Activated naive CD4-positive, alpha-beta T cell (primary cell): ENCODE measurements at places on chromosomes 4 and X.
A peak's percentile ranks its signal among the peaks of the same experiment; 100 is the strongest.

GRCh38 chr4:139208404-139208945 is 31.5 kb upstream of the ELF2 start:
- DNase-seq = no peak

GRCh38 chr4:1293991-1294390 is 4.3 kb downstream of the MAEA start:
- no peak for DNase-seq

- no peak for DNase-seq
Measured at GRCh38 chr4:133565379-133565778, 416.3 kb downstream of the PCDH10 start.

GRCh38 chr4:121668368-121669162 is 28.2 kb downstream of the ANXA5 start:
- DNase-seq = no peak

DNA sequence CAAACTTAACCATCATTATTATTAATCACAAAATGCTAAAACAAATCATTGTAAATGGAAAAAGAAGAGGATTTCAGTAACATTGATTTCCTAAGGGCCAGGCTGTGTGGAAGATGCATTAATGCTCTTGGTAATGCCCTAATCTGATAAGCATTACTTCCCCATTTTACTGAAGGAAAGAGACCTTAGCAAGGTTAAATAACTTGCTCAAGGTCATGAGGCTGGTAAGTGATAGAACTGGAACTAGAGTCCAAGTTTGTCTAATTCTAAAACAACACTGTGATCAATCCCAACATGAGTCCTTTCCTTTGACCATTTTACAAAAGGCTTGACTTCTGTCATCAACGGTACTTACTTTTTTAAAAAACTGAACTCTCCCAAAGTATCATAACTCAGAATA is 32.6 kb downstream of the ADAMTS3 start:
- DNase-seq = no peak

GRCh38 chr4:174071595-174071994 is 211.9 kb downstream of the FBXO8 start:
- DNase-seq = no peak

DNA sequence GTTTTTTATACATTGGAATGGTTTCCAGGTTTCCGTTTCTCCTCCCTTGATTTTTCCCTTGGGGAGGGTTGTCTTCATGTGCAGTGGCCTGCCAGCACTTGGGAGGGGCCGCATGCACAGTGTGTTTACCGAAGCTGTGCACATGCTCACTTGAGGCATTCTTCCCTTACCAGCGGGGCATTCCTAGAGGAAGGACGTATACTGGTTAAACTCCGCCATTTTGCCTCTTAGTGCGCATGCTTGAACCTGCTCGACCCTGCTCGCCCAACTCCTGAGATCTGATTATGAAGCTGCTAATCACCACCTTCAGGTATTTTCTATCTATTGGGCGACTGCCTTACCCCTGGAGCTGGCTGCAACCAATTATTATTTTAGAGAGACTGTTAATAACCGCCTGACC is 76.2 kb downstream of the CXCL13 start:
- DNase-seq = no peak

DNA sequence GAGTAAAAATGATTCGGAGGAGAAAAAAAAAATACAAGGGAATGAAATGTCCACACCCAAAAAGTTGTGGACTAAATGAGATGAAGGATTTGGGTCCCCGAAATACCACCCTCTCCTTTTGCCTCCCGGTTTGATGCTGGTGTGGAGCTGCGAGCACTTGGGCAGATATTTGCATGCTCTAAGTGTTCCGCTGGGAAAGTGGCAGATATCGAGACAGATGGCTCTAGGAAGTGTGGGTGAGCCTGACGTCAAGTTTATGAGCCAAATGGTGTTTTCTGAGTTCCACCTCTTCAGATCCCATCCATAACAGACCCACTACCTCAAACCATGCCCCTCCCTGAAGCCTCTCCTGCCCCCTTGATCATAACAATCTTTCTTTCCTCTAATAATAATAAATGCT is 228.6 kb downstream of the QDPR start:
- no peak for DNase-seq

- no peak for DNase-seq
Measured at GRCh38 chr4:101792056-101792590, 1.6 kb downstream of the BANK1 start.

GRCh38 chrX:153554519-153555167 is 37.2 kb downstream of the ATP2B3 start:
- DNase-seq = peak; percentile 21

GRCh38 chr4:177802162-177802561 is 359.9 kb upstream of the AGA start:
- no peak for DNase-seq

DNA sequence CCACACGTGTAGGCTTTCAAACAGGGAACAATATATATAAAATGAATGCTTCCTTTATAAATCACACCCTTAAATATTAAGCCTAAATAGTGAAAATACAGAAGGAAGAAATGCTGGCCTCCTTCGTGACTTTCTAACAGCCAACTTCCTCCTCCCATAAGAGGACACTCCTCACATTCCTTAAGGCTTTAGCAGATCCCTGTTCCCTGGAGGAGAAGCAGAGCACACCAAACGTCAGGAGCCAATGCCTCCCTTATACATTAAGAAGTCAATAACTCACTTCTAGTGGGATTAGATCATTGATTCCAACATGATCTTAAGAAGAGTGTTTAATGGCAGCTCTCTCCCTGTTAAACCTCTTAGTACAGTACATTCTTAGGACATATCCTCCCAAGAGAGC is 108.4 kb upstream of the FAM241A start:
- DNase-seq = no peak

DNA sequence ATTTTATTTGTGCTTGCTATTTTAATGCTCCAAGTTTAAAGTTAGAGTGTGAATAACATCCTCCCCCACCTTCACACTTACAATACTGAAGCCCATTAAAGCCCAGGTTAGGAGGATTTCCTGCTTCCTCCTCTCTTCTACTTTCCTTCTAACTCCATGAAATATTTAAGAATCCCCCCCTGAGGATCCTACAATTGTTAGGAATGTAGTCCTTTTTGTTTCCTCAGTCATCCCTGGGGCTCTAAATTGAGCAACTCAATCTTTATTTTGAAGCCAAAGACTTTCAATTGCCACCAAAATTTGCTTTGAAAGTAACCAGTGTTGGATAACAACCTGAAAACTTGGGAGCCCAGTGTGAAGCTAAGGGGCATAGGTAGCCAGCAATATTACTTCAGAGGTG is 276.9 kb downstream of the FAM47A start:
- DNase-seq = no peak

- DNase-seq = no peak
Measured at GRCh38 chr4:147755561-147756295, 23.8 kb downstream of the ARHGAP10 start.

DNA sequence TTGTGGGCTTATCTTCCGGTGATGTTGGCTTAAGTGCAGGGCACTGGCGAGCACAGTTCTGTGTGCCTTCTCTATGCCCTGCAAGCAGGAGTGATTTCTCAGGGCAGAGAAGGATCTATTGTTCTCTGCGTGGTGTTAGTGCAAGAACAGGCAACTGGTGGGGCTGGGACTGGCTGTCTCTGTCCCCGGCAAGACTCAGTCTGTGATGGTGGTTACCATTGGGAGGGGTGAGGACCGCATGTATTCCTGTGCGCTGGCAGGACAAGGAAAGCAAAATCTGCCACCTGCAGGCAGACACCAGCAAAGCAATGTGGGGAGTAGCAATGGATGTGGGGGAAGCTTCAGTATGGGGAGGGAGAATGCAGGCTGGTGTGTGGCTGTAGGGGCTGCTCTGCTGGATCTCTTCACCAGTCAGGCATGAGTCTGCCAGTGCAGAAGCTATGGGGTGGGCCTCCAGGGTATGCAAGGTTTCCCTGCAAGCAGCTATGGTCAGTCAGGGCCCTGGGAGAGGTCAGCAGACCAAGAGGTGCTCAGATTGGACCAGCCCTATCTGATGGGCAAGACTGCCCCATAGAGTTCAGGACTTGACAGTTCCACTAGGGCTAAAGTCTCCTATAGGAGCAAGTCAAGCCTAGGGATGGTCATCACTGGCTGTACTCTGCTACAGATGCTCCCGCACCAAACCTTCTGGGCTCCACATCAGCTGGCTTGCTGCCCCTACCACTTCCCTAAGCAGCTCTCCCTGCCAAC is 16.8 kb downstream of the PF4 start:
- DNase-seq = no peak
